KG1 (cell line): ENCODE measurements at places on chromosomes 2 and 18.

DNA sequence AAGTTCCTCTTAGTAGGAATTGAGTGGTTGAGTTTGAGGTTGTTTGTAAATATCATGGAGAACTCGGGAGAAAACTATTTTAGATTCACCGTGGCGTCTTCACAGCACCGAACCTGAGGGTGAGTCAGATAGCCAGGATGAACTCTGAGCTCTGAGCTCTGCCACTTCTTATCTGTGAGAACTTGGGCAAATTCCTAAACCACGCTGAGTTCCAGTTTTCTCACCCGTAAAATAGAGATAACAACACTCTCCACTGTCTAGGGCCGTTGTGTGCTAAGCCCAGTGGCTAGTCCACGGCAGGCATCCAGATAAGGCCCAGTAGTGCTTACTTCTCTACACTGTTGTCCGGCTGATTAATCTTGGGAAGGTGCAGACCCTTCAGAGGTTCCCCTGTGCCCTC, 7.0 kb downstream of the KIF5C start:
- no peak for DNase-seq

- DNase-seq: no peak
Measured at GRCh38 chr18:47817017-47817794, 113.3 kb downstream of the SMAD2 start.

- no peak for DNase-seq
Measured at GRCh38 chr18:31010601-31011000, 31.9 kb downstream of the DSC3 start.

DNA sequence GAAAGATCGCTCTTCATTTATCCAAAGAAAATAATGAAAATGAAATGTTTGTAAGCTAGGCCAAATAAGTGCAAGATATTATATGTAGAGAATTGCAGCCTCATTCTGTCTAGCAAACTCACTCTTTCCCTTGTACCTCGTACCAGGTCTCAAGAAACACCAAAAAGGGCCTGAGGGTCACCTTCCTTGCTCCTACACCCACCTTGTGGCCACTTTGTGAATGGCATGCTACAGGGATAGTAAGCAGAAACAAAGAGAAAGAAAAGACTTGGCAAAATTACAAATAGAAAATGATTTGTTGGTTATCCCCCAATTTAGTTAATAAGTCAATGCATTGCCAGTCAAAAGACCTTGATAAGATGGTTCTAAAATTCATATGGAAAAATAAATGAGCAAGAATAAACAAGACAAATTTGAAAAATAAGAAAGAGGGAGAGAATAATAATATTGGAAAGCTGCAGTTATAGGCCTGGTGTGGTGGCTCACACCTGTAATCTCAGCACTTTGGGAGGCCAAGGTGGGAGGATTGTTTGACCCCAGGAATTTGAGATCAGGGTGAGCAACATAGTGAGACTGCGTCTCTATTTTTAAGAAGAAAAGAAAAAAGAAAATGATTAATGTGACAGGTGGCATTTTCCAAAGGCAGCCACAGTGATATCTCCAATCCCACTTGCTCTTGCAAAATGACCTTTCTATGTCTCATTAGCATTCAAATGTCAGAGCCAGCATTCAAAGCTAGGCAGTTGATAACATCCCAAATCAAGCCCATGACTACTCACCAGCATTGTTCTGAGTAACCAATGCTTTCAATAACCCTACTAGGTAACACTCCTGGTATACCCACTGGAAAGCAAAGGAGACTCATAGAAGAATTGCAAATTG, 38.8 kb upstream of the BMP10 start:
- peak; percentile 69 for DNase-seq

- DNase-seq: no peak
Measured at GRCh38 chr2:195626507-195626906, 30.5 kb upstream of the SLC39A10 start.

DNA sequence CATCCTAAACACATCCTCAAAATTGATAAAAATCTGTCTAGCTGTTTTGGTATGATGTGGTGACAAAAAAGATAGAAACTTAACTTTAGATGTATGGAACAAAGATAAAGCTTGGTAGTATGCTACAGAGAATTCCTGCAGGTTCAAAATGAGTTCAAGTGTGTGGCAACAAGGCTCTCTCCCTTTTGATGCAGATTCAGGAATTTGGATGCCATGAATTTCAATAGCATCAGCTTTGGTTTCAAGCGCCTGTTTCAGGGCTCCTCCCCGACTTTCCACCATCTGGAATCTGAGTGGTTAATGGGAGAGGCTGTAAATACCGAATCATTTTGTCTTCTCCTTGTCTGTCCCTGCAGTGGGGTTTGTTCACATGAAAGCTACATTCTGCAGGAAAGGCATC, 180.6 kb downstream of the MTX2 start:
- no peak for DNase-seq

DNA sequence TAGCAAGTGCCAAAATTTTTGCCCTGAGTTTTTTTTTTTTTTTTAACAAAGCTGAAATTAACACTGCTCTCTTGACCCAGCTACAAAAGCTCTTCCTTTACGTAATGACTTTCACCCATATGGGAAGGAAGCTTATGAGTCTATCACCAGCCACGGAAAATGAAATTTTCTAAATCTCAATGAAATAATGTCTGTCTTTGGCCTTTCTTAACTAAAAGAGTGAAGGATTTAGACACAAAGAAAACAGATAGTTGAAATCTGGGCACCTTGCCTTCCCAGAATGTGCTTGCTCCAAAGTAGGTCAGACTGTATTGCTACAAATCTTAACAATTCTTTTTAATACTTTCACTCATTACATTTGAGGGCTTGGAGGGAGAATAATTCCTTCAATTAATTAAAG, 180.8 kb upstream of the MGAT5 start:
- no peak for DNase-seq

GRCh38 chr2:47309952-47310800, 92.8 kb upstream of the MSH2 start:
- no peak for DNase-seq

GRCh38 chr2:214104967-214105366, 305.9 kb upstream of the VWC2L start:
- no peak for DNase-seq

DNA sequence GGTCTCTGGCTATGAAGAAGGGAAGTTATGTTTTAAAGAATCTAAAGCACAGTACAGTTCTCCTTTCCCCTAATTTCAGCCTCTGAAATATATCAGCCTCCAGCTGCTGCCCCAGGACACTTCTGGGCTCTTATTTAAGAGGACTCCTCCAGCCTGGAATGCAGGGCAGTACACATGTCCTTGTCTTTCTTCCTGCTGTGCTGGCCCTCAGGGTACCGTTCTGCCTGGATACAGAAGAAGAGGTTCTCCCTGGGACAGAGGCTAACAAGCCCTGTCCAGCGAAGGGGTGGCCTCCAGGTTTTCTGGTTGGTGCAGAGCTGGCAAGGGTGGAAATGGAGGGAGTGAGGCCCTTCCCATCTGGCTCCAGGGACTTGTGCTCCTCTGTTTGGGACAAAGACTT, 22.1 kb downstream of the MLPH start:
- no peak for DNase-seq

- no peak for DNase-seq
Measured at GRCh38 chr2:33069894-33070651, 123.3 kb downstream of the LTBP1 start.

- no peak for DNase-seq
Measured at GRCh38 chr2:160963957-160964356, 196.3 kb upstream of the TANK start.

DNA sequence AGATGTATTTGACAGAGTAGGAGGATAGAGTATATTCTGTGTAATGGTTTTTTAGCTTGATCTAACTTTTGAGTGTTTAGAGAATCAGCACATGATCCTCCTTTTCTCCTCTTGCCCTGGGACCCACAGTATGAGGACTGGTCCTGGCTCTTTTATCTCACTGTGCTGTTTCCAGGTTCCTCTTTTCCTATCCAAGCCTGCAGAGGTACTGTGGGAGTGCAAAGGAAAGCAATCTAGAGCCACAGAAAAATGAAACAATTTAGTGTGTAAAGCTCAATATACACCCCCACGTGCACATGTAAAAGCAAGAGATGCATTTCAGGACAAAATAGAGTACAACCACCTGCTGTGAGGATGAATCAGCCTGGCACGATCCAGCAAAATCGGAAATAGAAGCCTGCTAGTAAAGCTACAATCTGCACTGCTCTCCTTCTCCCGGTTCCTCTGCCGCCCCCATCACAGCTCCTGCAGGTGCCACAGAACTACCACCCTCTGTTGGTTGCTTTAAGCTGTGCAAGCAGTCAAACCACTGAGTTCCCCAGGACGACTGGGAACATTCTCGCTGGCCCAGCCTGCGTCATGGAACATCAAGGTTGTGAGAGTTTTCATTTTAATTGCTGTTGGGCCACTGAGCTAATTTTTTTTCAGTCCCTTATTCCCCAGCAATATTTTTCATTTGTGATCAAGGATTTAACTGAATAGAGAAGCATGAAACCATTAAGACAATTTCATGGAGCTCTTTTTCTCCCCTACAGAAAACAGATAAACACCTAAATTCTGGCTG, 47.8 kb upstream of the MAPRE3 start:
- DNase-seq: no peak

- no peak for DNase-seq
Measured at GRCh38 chr18:70672581-70672980, 383.7 kb downstream of the SOCS6 start.

GRCh38 chr2:138707392-138708074, 72.7 kb downstream of the NXPH2 start:
- no peak for DNase-seq

DNA sequence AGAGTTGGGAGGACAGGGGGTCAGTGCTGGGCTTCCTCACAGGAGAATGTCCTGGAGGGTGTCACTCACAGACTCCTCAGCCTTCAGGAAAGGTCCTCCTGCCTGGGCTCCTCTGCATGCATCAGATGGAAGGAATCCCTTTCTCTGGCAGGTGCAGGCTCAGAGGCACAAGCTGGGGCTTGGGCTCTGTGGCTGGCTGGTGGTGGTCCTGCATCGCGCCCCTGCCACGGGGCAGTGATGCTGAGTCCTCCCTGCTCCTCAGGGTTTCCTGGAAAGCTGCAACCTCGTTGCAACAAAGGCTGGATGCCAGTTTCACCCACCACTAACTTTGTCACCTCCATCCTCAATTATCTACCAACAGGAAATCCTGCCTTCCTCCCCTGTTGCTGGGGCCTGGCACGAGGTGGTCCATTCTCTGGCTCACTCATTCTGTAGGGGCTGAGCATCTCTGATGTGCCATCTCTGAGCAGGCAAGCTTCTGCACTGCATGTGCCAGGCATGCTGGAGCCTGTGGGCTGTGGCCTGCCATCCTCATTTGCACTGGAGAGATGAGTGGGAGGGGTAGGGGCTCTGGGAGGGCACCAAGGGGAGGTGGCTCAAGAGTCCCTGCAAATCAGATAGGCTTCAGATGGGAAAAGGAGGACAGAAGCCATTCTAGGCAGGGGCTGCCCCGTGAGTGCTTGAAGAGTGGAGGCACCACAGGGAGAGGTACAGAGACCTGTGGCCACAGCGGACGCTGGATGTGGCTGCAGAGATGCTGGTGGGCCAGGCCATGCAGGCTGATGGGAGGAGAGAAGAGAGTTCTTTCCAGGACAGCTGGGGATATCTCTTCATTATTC, 272.6 kb upstream of the HS6ST1 start:
- no peak for DNase-seq

DNA sequence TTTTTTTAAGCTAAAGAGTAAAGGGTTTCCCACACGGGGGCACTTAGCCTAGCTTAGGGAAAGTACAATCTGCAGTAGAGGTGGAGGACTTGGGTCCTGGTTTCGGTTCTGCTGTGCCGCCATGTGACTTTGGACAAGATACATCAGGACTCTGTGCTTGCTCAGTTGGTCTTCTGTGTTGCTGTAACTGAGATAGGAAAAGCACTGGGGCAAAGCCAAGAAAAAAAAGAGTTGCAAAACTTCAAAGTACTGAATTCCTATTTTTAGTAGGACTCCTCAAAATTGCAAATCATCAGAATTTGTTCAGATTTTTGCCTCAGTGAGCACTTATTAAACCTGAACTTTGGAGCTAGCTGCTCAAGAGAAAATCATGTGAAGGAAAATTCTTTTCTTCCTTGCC, 96.3 kb upstream of the STON1 start:
- no peak for DNase-seq

GRCh38 chr2:210540900-210541289, 15.5 kb upstream of the CPS1 start:
- no peak for DNase-seq

DNA sequence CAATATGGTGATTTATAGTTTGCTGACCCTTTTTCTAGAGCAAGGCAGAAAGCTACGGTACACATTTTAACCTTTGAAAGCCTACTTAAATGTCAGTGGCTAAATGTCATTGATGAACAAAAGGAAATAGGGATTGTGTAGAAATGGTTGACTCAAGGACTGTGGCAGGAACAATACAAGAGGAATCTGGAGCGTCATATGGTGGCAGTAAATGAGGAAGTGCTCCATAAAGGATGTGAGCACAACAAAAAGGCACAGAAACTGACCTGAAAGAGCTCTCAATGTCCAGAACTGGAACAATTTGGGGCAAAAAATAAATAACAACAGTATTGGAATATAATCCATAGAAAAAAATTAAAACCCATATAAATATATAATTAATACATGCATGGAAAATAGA, 443.9 kb upstream of the VRK2 start:
- no peak for DNase-seq

- DNase-seq: no peak
Measured at GRCh38 chr18:79434607-79435401, 39.1 kb downstream of the NFATC1 start.

DNA sequence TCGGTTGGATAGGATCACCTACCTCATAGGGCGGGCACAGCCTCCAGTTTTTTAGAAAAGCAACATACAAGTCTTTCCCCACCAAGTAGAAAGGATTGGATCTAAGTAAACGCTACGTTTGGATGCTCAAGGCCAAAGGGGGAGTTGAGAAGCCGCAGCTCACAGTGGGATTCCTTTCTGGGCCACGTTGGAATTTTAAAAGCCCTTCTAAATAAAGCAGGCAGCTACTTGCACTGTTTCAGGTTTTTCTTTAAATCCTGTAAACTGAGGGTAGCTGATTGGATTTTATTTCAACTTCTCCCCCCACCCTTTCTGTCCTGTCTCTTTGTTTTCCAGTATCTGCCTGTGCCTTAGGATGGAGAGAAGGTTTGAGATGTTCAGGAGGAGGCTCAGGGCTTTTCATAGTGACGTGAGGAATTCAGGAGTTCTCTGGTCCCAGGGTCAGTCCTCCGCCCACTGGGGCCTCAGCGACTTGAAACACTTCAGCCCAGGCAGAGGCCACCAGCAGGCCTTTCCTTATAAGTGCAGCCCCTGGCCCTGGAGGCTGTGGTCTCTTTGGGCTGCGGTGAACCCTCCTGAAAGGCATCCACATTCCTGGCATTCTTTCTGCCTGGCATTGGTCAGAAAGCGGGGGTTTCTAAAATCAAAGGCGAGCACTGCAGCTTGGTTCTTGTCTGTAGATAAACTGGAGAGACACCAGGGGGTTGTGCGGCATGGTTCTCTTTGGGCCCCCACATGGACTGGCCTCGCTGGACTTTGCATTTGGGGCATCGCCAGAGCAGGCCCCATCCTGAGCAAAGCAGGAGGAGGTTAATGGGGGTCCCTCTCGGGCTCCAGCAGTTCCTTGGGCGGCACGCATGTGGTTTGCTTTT, 44.5 kb downstream of the SH3BP4 start:
- no peak for DNase-seq
